EL (cell line): ENCODE measurements at places on chromosomes 13 and 19.

GRCh38 chr19:4523306-4524110 lies 5.2 kb upstream of the PLIN4 start:
- peak; percentile 48 for DNase-seq

DNA sequence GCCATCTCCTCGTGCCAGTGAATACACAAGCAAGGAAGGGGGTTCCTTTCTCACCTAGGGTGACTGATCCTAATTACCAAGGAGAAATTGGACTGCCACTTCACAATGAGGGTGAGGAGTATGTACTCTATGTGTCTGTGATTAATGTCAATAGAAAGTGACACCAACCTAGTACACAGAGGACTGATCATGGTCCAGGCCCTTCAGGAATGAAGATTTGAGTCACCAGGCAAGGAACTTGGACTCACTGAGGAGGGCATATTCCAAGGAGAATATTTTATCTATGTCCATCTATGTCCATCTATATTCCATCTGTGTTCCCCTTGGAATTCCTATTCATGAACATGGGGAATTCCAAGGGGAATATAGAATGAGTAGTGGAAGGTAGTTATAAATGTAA lies 9.2 kb upstream of the ALOX5AP start:
- no peak for DNase-seq

DNA sequence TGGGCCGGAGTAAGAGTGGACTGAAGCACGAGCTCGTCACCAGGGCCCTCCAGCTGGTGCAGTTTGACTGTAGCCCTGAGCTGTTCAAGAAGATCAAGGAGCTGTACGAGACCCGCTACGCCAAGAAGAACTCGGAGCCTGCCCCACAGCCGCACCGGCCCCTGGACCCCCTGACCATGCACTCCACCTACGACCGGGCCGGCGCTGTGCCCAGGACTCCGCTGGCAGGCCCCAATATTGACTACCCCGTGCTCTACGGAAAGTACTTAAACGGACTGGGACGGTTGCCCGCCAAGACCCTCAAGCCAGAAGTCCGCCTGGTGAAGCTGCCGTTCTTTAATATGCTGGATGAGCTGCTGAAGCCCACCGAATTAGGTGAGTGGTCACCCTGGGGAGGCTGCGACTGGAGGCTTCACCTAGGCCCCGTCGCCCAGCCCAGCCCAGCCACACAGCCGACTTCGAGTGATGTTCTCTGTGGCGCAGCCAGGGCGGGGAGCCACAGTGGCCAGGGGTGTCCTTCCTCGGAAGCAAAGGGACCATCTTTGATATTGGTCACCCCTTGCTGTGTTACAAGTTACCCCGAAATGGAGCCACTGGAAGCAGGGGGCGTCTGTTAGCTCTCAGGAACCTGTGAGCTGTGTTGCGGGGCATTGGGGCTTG lies 5.6 kb downstream of the PIAS4 start:
- no peak for DNase-seq

- DNase-seq = peak; percentile 41
Measured at GRCh38 chr19:46537136-46538097, 41.8 kb upstream of the PNMA8B start.

DNA sequence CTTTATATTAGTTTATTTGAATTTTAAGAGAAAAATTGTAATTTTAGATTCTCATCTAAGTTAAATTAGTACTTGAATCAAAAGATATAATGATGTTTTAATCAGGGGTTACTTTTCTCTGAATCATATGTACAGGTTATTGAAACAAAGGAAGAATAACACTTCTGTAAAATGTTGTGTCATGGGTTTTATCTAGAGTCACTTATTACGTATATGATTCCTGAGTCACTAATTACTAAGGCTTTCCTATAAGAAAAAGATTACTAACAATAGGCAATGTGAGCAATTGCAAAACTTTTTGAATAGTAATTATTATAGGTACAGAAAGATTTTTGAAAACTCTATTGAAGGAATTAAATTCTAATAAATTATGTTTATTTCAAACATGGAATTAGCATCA lies 99.2 kb upstream of the KLF5 start:
- no peak for DNase-seq

- DNase-seq = no peak
Measured at GRCh38 chr13:52744842-52745375, 5.3 kb upstream of the CNMD start.

- peak; percentile 94 for DNase-seq
Measured at GRCh38 chr19:3852614-3853254, 16.1 kb downstream of the ZFR2 start.

DNA sequence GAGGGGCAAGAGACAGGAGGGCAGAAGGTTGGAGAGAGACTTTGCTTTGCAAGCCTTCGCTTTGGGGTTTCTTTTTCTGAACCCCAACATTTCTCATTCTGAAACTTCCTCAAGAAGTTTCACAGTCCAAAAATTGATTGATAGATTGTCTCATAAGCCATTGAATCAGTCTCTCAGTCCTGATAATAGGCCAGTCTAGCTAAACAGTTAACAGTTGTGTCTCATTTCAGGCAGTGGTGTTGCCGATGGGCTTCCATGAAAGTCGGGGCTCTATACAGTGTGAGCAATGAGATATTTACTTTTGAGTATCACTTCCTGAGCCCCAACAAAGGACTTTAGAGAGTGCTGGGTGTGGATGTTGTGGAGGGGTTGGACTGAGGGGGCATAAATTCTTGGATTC lies 26.5 kb upstream of the SPRY2 start:
- DNase-seq = no peak

- peak; percentile 56 for DNase-seq
Measured at GRCh38 chr13:50990818-50991506, 81.4 kb downstream of the RNASEH2B start.

DNA sequence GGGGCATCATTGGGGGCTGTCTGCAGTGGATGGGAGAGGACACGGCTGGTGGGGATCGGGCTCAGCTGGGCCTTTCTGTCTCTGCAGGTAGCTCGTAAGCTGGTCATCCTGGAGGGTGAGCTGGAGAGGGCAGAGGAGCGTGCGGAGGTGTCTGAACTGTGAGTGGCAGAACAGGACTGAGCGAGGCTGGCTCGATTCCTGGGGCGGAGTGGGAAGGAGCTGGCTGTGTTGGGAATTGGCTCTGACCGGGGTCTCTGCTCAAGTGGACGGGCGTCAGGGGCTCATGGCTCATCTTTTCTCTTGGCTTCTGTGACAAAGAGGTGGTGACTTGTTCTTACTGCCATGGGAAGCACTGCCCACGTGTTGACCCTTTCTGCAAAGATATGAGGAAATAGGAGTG lies 11.6 kb downstream of the TPM4 start:
- no peak for DNase-seq

DNA sequence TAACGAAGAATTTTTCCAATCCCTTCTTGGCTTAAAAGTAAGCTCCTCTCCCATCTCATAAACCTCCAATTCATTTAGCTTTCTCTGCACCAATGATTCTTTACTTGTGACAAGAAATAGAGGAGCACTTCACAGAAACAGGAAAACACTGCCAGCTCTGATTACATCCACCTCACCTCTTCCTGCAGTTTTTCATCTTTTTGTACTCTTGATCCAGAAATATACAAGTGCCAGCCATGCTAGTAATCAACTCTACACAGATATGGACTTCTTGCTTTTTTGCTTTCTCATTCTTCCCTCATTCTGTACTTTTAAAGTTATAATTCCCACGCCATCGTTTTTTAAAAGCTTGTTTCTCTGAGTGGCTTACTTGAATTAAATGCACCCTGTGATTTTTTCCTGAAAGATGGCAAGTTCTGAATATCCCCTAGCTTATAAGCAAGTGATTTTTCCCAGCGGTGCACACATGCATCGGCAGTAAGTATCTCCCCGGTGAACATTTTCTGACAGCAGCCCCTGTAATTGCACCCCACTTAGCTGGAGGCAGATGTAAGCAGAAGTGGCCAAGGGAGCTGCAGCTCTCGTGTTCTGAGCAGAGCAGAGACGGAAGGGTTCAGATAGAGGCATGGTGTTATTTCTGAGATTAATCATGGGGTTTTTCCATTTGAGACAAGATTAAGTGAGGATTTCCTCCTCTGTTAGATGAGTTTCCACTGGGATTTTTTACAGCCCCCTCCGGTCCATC lies 340.7 kb downstream of the SLC7A1 start:
- no peak for DNase-seq
